Amygdala (tissue), 56 donors: ENCODE measurements at places on chromosomes 13 and 19.

GRCh38 chr13:83423381-83423780 lies 458.9 kb downstream of the SLITRK1 start:
- DNase-seq, result no peak

GRCh38 chr13:99974939-99975561 lies 3.5 kb upstream of the ZIC5 start:
- no peak for DNase-seq

DNA sequence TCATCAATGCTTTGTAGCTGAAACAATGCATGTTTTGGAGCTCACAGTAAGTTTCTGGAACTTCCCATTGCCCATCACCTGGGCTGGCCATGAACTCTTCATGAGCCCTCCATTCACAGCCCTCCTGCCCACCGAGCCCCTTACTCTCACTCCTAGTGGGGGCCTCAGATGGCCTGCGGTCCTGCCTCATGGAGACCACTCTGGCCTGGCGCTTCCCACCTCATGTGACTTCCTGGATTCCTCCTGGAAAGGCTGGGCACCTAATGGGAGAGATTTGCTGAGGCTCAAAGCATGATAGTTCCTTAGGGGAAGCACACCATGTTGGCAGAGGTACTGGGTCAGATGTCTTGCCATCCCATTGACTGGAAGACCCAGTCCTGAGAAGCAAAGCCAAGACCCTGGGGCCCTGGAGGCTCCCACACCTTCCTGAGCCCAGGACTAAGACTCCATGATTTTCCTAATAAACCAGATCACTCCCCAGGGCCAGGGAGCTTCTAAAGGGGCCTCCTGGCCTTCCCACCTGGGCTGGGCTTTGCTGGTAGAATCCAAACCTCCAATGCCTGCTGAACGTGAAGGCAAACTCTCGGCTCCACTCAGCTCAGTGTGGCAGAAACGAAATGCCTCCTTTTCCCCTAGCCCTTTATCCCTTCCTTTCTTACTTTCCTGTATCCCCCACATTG lies 49.4 kb upstream of the ZNF536 start:
- DNase-seq, result no peak

DNA sequence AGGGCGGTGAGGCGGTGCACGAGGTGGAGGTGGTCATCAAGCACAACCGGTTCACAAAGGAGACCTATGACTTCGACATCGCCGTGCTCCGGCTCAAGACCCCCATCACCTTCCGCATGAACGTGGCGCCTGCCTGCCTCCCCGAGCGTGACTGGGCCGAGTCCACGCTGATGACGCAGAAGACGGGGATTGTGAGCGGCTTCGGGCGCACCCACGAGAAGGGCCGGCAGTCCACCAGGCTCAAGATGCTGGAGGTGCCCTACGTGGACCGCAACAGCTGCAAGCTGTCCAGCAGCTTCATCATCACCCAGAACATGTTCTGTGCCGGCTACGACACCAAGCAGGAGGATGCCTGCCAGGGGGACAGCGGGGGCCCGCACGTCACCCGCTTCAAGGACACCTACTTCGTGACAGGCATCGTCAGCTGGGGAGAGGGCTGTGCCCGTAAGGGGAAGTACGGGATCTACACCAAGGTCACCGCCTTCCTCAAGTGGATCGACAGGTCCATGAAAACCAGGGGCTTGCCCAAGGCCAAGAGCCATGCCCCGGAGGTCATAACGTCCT lies 9.4 kb upstream of the PROZ start:
- no peak for DNase-seq

DNA sequence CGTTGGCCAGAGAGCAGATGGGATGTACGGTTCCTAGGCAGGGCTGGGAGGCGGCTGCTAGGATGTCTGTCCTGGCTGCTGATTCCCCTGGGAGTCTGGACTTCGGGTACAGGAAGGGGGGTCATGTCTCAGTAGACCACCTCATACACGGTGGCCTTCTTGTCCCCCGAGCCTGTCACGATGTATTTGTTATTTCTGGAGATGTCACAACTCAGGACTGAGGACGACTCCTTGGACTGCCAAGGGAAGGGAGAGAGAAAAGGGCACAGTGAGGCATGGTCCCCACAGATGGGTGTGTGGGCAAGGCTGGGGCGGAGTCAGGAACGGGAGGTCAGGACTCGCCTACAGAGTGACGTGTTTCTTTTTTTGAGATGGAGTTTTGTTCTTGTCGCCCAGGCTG lies 20.4 kb downstream of the TLE6 start:
- no peak for DNase-seq

DNA sequence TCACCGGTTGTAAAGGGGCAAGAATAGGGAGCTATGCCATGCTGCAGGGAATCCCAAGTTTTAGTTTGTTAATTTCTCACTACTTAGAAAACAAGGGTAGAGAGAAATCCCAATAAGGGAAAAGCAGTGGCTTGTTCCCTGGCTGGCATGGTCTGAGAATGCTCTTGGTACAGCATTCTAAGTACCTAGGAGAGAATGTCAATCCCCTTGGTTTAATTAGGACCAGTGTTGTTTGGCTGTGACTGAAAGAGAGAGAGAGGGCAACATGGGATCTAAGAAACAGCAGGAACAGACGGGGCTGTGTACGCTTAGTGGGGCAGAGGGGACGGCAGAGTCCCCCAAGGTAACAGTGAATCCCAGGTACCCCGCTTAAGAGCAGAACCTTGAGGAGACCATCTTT lies 228.8 kb downstream of the PCDH9 start:
- DNase-seq, result no peak

DNA sequence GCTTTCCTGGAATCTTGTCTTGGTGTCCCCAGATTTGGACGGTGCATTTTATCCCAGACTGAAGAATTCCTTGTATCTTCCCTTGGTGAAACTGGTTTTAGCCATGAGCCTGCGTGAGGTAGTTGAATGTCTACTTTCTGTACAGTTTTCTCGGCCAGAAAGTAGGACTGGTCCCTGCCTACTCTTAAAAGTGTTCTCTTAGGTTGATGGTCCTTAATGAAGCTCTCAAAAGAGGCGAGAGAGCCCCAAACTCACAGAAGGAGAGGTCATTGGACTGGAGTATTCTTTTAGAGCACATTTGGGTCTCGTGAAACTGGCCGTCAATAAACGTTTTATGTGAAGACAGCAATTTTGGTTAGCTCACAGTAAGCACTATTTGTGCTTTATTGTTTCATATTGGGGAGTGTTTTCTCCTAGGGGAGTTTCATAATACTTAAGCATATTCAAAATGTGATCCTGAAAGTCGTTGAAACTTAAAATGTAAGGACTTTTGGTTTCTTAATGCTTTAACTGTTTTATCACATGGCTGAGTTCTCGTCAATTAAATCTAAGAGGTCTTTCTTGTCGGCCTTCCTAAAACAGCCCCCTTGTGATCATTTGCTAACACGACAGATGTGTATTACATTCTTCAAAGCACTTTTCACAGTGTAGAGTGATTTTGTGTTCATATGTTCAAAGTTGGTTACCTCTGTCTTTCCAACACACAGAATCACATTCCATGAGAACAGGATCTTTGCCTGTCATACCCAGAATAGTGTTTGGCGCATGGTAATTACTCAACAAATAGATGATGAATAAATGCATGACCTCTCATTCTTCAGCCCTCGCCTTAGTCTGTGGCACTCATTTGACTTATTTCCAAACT lies 889 bp downstream of the GTF2F2 start:
- no peak for DNase-seq

DNA sequence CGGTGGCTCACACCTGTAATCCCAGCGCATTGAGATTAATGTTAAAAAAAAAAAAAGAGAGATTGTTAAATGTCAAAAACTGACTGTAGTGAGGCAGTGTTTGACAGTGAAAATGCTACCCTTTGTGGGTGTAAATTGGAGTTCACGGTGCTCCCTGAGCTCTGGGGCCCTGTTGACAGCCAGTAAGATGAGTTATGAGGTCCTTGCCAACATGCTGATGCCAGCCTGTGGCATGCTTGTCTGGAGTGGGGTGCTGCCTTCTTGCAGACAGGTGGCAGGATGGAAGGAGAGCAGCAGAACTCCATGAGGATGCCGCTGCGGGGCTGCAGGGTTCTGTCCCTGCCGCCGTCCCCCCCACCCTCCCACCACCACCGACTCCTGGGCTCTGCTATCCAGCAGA lies 25.9 kb downstream of the PRAM1 start:
- no peak for DNase-seq

- DNase-seq, result no peak
These were observed 341.4 kb downstream of the PCDH9 start for GRCh38 chr13:66888698-66889097.

DNA sequence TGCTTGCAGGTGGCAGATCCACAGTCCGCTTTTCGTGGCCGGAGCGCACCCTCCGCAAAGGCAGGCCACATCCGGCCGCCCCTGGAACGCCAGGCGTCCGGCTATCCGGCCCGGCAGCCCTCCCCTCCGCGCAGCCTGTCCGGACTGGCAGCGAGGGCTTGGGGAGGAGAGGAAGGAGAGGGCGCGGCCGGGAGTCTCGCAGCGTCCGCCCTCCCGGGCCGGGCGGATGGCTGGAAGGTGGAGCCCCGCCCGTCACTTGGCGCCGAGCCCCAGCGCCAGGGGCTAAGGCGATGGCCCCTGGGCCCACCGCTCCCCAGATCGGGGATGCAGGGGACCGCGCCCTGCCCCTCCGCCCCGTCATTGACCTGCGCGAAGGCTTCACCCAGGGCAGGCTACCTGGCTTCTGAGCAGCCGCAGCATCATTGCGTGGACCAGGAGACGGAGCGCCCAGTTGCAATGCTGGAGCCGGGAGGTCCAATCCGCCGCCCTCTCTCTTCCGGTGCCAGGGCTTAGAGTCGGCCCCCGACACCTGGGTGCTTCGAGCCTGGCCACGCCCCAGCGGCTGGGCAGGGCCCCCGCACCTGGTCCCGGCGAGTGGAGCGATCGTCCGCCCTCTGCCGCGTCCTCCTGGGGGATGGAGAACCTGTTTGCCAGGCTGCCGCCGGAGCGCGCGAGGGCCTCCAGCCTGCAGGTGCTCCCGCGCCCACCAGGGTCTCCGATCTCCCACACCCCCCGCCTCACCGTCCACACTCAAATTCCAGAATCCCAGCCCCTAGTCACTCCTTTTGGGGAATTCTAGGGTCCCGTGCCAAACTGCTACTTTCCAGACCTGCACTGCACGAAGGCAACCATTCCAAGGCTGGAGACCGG lies at the start of gene FUT1:
Gene FUT1, minus strand, starts transcription at position 146 of the 870 bp plus-strand sequence. CDS start 1,360 bp downstream, outside the sequence.
- no peak for DNase-seq

- no peak for DNase-seq
These were observed 14.3 kb downstream of the ZBTB7A start for GRCh38 chr19:4052114-4052992.

DNA sequence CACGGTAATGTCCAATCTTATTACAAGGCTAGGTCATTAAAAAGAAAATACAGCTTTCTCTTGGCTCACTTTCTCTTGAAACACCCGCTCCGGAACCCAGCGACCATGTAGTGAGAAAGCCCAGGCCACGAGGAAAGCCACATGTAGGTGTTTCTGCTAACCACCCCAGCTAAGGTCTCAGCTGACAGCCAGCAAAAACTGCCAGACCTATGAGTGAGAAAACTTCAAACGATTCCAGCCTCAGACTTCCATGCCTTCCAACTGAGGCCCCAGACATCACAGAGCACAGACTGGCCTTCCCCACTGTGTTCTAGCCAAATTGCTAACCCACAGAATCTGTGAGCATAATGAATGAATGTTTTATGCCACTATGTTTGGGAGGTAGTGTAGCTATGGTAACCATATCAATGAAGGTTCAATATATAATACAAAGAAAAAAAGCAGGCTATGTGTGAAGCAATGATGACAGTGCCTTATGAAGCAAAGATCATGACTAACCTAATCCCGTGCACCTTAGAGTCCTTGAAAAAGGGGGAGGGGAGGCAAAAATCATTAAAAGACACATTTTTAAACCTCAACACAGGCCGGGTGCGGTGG lies 11.9 kb upstream of the TPTE2 start:
- DNase-seq, result no peak

GRCh38 chr13:32390048-32390447 lies 37.9 kb downstream of the N4BP2L1 start:
- no peak for DNase-seq

DNA sequence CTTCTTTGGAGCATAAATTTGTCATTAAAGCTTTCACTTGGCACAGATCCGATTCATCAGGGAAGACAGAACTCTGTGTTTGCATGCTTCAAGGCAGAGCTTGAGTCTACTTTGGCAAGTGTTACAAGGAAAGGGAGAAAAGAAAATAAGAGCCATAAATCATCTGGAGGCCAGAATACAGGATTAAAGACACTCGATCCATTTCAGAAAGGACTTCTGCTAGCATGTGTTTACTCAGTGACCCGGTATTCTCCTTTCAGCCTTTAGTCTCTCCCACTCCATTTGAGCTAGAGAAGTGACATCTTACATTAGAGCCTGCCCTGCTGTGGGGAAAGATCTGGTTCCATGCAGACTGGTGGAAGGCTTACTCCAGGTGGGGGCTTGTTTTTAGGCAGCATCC lies 306.4 kb downstream of the KLF5 start:
- no peak for DNase-seq

- no peak for DNase-seq
These were observed 197.5 kb downstream of the NBEA start for GRCh38 chr13:35139591-35139990.

DNA sequence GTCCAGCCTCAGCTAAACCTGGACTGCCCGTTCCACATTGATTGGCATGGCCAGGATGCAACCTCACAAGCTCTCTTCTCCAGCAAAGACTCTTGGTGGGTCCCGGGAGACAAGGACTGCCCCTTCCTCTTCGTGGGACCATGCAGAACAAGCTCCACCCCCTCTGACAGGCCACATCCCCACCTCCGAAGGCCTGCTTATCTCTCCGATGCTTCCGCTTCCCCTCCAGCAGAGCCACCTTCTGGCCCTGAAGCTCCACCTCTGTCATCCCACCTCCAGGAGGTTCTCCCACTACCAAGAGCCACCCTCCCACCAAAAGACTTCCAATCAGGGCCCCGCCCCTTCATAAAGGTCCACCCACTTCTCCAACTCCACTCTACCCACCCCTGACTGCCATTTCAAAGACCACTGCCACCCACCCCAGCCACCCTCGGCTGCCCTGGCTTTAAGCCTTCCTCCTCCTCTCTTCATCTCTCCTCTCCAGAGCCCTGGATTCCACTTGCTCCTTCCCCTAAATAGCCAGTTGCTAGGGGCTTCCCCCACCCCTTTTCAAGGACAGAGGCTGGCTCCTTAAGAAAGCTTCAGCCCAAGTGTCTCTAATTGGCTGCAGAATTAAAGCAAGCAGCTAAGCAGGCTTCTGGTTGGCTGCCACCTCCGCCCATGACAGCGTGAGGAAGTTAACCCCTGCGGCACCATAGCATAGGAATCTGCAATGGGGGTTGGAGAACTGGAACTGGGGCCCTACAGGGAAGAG lies 9.9 kb downstream of the LRFN1 start:
- peak; percentile 60 for DNase-seq
